ENCODE measurements at places on chromosomes 5 and 9.

DNA sequence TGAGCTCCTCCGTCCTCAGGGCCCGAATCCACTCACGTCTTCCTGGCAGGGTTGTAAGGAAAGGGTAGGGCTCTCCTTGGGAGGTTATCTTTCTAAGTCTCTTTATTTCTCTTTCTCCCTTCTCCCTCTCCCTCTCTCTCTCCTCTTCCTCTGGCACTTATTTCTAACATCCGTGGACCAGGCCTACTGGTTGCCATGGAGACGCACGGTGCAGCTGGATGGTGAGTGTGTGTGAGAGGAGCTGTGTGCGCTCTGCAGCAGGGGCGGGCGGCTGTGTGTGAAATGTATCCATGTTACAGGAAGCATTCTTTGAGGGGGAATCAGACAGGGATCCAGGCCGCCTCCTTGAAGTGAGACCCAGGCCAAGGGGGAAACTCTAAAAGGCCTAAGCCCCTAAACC, 32.2 kb downstream of the PCDH1 start:
- DNase-seq = peak; percentile 85

- DNase-seq = no peak
Observed at GRCh38 chr5:4572311-4573100, 567.6 kb upstream of the ADAMTS16 start.

GRCh38 chr9:2570615-2571479, 50.7 kb upstream of the VLDLR start:
- DNase-seq = peak; percentile 16

- DNase-seq = no peak
Observed at GRCh38 chr5:172185096-172185461, 2.9 kb downstream of the STK10 start.

DNA sequence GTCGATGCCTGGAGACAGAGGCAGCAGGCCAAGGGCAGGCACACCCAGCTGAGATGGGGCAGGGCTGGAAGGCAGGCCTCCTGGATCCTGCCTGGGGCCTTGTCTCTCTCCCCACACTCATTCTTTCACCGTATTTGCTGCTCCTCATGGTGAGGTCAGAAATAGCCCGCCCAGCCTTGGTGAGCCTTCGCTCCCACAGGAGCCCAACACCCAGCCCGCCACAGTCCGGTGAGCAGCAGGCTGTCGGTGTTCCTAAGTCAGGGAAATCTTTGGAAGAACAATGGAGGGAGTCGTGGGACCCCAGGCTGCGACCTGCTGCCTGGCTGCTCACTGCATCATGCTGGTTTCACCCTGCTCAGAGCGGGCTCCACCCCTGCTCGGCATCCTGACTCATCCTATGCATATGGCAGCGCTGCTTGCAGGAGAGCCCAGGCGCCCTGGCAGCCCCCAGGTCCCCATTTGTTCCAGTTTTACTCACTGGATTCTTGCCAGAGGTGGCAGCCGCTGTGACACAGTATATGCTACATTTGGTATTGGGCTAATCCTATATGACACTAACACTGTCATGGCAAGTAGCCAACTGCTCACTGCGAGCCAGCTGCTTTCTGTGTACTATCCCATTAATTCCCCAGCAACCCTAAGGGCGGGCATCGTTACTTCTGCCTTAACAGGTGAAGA, 53.2 kb upstream of the NCS1 start:
- no peak for DNase-seq
